Activated CD4-positive, alpha-beta T cell treated with anti-CD3 and anti-CD28 coated beads, Interleukin-2, amount 50 U/mL, for 48 hours (primary cell): ENCODE measurements at places on chromosomes 1 and 21.

GRCh38 chr1:211638246-211638645 is 37.2 kb downstream of the NEK2 start:
- DNase-seq, result no peak

GRCh38 chr1:59291561-59291960 is 5.3 kb upstream of the FGGY start:
- DNase-seq, result no peak

- no peak for DNase-seq
Observed at GRCh38 chr1:64451440-64451839, 18.5 kb upstream of the CACHD1 start.

DNA sequence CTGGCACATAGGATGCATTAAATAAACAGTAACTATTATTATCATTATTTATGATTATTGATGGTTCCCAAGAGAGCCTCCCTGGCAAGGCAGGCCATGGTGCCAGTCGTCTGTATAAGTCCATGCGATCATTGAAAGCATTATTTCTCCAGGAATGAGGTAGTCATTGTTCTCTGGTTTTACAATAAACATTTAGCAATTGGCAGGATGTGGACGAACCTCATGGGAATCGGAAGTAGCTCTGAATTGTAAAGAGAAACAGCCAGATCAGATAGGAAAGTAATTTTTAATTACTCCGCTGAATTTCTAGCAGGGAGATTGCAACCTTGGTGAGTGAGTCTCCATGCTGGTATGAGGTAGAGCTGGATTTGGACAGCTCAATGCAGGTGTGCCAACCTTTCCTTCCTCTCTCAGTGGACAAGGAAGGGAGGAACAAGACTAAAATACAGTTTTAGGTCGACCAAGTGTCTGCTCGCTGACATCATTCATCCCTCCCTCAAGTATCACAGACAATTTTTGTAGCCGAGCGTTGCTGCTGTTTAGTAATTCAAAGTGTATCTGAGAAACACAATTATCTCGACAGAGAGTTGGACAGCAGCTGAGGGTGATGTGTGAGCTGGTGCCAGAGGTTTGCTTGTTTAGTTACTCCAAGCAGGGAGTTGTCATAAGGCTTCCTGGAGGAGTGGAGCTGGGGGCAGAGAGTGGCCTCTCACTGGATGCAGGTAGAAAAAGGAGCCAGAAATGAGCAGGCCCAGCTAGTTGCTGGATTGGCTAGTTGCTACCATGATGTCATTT is 250.8 kb downstream of the KCNJ6 start:
- DNase-seq, result no peak

GRCh38 chr1:107138767-107139445 is 1.9 kb upstream of the NTNG1 start:
- no peak for DNase-seq

DNA sequence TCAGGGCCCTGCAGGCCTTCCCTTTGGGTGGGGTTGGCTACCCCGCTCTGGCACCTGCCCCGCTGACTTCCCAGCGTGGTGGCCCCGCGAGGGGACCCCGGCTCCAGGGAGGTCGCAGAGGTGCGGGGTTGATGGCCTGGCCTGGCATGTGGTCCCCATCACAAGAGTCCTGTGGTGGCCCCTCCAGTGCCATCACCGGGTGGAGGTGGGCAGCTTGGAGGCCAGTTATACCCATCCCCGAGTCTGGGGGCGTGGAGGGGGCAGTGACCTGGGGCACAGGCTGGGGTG is 26.8 kb downstream of the PRMT2 start:
- no peak for DNase-seq

DNA sequence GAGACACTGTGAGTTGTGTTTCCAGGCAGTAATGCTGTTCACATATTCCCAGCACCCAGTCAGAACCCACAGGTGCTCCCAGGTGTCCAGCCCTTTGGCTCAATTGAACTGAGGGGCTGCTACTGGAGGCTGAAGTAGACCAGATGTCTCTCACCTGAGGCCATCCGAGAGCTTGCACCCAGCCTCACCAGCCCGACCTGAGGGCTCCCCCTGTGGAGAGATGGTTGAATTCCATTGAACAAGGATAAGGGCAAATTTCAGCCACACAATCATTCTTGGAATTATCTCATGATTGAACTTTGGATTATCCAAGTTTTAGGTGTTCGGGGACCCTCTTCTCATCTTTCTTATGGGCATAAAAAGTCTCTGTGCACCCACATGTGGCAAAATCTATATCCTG is 52.1 kb downstream of the OBSCN start:
- DNase-seq, result no peak

DNA sequence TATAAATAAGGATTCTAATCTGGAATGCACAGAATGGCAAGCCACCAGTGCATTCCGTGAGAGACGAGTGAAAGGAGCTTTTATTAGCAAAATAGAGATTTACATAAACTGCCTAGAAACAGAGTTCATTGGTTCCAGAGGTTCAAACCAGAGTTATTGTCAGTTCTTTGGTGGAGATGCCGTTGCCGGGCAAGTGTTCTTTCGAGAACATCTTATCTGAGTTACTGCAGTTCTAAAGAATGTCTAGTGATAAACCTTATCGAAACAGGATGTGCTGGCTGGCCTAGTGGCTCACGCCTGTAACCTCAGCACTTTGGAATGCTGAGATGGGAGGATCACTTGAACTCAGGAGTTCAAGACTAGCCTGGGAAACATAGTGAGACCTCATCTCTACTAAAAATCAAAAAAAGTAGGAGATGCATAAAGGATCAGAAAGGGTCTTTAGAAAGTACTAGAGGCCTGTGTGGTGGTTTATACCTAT is 19.9 kb upstream of the EVI5 start:
- DNase-seq, result no peak

DNA sequence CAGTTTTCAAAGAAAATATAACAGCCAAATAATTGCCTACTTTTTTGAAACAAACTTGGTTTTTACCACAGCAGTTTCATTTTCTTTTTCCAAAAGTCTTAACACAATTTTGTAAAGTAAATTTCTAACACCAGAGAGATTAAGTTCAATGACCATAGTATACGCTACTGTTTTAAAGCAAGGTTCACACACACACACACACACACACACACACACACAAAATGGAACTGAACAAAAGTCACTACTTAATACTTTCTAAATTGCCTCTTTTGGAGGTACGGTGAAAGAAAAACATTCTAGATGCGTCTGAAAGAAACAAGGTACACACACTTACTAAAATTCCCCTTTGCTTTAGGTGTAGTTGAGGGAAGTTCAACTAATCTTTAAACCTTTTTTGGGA is 30.1 kb downstream of the C21orf91 start:
- no peak for DNase-seq

GRCh38 chr1:208951908-208952307 is 631.6 kb upstream of the CAMK1G start:
- no peak for DNase-seq

- DNase-seq, result no peak
Observed at GRCh38 chr1:149977345-149977744, 33.2 kb downstream of the OTUD7B start.

DNA sequence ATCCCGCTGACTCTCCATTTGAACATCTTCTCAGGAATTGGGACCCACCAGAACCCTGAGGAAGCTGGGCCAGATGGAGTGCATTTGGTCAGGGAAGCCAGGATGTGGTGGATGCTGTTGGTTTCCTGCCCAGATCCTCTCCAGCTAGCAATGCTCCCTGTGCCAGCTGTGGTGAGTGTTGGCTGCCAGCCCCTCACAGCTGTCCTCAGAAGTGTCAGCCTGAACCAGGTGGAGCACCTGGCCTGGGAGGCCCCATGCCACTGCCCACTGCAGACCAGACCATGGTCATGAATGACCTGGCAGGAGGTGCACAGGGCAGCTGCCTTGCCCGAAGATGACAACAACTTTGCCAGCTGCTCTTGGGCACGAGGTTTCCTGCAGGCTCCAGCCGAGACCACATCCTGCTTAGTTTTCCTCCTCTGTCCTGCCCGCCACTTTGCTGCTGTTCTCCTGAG is 54.4 kb downstream of the PRSS38 start:
- no peak for DNase-seq

DNA sequence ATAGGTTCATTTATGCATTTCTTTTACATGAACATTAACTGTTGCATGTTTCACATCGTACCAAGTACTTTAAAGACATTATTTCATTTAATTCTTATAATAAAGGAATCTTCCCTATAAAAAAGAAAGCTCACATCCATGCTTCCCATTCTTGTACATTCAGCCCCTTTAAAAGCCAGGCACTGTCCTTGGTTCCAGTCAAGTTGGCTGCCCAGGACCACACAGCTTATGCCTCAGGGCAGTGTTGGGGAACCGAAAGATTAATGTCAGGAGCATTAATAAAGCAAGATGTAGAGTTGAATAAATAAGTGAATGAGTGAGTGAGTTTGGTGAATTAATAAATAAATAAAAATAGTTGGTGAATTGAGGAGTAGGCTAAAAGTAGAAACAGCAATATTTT is 409.4 kb upstream of the DAB1 start:
- DNase-seq, result no peak

DNA sequence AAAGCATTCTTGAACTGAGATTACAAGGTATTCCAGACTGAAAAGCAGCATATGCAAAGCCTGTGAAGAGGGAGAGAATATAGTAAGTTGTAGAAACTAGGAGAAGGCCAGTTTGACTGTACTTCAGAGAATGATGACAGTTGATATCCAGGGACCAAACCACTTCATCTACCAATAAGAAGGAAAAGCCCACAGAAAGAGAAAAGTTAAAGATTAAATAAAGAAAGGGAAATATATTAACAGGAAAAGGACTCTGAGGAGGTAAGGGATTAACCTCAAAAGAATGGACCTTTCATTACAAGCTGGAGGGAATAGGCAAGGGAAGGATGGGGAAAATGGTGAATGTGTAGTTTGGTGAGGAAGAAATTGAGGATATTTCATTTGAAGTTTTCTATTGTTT is 180.2 kb upstream of the CACYBP start:
- no peak for DNase-seq

- no peak for DNase-seq
Observed at GRCh38 chr1:59730759-59731478, 83.8 kb upstream of the HOOK1 start.

GRCh38 chr1:146051452-146051851 is 29.9 kb upstream of the HJV start:
- DNase-seq, result no peak

DNA sequence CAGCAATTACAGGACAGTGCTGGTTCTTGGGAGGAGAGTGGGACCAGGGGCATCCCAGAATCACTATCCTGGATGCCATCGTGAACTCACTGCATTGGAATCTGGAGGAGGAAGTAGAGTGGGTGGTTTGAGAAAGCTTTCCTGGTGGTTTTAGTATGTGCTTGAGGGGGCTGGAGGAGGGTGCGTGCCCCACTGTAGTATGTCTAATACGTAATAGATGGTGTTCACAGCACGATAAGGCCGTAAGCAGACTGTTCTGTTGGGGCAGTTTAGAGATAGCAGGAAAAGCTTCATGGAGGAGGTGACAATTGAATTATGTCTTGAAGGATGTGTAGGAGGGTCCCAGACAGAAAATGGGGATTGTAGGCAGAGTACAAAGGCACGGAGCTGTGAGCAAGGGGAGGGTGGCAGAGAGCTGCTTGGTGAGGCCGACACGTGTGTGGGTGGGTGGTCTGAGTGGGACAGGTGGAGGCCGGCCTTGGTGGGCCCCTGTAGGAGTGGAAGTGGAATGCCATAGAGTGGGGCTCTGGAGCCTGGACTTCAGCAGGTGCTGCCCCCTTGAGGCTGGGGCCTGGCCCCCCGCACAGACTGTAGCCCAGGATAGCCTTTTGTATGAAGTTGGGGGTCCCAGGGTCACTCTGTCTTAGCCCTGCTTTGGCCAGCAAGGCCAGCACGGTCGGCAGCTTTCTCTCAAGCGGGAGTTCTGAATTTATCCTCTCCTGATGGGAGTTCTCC is 37.0 kb downstream of the IL6R start:
- DNase-seq, result no peak

- DNase-seq, result no peak
Observed at GRCh38 chr1:169129109-169129784, 22.8 kb downstream of the ATP1B1 start.

GRCh38 chr1:29655945-29656850 is 419.9 kb downstream of the PTPRU start:
- DNase-seq, result peak; percentile 6

DNA sequence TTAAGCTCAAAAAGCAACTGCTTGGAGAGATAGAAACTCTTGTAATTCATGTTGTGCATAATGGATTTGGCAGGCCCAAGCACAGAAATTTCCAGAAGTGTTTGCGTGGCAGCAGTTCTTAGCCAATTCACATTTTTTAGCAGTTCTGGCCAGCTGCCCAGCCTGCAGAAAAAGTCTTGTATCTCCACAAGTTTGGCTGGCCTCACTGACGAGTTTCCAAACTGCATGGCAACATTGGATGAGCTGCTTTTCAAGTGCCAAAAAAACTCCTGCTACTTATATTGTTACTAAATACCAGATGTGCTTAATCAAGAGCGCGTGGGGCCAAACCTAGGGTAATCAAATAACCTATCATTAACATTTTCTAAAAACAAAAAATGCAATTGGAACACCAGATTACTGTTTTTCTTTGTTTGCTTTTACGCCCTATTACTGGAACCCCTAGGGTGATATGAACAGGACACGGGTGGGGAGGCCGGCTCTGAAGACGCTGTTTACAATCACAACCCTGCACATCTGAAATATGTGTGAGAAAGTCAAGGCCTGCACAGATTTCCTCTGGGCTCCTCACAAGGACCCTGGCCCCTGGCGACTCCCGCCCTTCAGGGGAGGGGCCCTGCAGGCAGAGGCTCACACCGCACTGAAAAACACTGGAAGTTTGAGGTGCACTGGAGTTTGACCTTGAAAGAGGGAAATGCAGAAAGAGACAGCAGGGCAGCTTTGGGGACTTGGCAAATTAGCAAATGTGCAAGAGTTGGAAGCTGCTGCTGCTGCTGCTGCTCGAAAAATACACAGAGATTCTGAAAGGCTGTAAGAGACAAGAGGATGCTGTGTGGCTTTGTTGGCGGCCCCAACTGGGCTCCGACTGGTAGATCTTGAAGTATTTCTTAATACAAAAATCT is 55.2 kb upstream of the TARBP1 start:
- DNase-seq, result no peak

- no peak for DNase-seq
Observed at GRCh38 chr1:87176087-87176486, 152.6 kb upstream of the LMO4 start.

DNA sequence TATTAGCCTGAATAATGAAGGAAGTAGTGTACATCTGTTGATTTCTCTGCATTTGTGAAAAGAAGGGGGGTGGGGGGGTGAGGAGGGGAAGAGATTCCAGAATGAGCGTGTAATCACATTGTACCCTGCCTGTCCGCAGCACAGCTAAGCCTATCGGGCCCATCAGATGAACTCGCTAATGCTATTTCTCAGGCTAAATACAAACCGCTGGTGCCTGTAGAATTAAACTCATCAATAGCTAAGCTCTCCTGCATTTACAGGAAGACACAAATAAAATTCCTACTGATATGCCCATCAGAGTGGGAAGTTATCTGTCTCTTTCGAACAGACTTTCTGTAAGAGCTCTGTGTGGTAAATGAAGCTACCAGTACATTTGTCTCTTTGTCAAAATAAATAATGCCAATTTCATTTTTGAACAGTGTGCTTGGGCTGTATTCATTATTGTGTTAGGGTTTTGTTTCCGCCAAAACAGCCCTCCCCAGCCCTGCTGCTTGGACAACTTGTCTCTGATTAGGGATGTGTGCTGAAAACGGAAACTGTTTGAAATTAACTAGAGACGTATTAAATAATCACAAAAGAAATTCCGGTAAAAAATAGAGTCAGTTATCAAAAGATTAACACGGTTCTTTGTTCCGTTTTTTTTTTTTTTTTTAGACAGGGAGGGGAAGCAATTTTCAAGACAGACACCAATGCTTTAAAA is 305.4 kb downstream of the TTLL7 start:
- no peak for DNase-seq

- no peak for DNase-seq
Observed at GRCh38 chr1:156451505-156452160, 48.9 kb downstream of the MEF2D start.

- DNase-seq, result no peak
Observed at GRCh38 chr1:55069280-55069679, 29.9 kb downstream of the PCSK9 start.
